Caki2 (cell line): ENCODE measurements at places on chromosomes 5 and 9. TPM values are rescaled to one million over a fixed set of nuclear protein-coding genes. Genes with fewer than 3 reads are reported as not detected.

DNA sequence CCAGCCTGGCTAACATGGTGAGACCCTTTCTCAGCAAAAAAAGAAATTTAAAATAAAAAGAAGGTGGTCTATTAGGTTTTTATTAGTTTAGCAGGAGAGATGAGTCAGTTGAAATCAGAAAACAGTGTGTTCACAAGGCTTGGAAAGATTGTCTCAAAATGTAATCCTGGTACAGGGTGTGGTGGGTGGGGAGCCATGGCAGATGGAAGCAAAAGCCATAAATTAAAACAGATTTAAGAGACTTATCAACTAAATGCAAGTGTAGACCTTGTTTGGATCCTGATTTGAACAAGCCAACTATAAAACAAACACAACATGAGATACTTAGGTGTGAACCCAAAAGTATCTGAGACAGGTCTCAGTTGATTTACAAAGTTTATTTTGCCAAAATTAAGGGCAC is 42.8 kb upstream of the KLF9 start:
- DNase-seq: no peak

DNA sequence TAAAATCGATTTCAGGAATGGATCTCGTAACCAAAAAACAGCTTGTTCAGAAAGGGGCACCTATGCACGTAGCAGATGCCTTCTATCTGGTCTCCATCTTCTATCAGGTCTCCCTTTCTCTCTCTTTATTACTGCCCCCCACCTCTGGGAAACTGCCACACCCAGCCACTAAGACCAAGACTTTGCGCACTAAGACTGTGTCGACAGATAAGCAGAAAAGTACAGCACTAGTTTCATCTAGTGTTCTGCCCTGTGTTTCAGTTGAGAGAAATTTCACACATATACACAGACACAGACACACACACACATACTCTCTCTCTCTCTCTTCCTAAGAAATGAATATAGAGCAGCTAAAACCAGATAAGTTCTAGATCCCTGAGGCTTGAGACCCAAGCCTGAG is 210.1 kb upstream of the MAP3K1 start:
- no peak for DNase-seq

DNA sequence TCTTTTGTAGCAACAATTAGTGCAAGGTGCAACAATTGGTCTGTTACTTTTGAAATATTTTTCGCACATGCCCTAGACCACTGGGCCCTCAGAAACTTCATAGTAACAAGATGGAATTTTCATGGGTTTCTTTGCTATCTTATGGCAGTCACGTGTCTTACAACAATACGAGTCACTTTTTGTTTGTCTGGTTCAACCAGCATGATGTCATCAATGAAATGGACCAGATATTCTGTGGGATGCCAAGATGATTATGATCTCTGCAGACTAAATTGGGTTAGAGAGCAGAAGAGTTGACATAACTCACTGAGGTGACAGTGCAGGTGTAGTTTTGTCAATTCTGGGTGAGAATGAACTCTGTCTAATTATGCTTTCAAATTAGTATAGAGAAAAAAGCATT is 239.6 kb upstream of the RIOK2 start:
- no peak for DNase-seq

GRCh38 chr5:65113771-65114170 is 345.0 kb downstream of the CWC27 start:
- DNase-seq: no peak

DNA sequence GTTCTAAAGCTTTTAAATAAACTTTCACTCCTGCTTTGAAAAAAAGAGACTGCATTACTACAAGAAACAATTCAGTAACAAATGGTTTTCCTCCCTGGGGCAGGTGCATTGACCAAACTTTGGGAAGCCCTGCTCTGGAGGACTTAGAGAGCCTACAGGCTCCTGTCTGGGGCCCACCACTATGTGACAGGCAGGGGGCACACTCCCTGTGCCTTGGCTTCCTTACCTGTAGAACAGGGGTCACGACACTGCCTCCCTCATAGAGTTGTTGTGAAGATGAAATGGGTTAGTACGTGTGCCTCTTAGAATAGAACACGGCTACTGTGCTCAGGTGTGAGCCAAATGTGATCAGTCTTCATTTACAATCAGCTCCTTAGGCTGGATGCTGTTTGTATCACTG is 130.1 kb downstream of the GPBP1 start:
- DNase-seq: no peak

- no peak for DNase-seq
Measured at GRCh38 chr5:173234129-173234790, 746 bp downstream of the NKX2-5 start.

GRCh38 chr9:68905129-68905528 is 108.8 kb downstream of the PRKACG start:
- DNase-seq: no peak

DNA sequence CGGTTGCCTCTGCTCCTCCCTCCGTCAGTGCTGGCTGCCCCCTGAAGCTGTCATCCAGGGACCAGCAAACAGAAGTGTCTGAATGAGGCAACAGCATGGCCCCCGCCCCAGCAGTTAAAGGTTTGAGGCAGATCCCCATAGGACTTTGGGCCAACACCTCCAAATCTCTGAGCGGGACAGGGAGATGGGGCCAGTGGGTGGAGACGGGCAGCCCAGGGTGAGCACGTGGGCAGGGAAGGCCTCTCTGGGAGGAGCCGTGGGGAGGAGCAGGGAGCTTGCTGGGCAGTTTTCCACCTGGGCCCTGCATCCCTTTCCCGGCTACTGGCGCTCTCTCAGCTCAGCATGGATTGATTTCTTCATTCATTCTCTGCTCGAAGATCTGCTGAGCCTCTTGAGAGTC is 39.1 kb upstream of the NOTCH1 start:
- no peak for DNase-seq

DNA sequence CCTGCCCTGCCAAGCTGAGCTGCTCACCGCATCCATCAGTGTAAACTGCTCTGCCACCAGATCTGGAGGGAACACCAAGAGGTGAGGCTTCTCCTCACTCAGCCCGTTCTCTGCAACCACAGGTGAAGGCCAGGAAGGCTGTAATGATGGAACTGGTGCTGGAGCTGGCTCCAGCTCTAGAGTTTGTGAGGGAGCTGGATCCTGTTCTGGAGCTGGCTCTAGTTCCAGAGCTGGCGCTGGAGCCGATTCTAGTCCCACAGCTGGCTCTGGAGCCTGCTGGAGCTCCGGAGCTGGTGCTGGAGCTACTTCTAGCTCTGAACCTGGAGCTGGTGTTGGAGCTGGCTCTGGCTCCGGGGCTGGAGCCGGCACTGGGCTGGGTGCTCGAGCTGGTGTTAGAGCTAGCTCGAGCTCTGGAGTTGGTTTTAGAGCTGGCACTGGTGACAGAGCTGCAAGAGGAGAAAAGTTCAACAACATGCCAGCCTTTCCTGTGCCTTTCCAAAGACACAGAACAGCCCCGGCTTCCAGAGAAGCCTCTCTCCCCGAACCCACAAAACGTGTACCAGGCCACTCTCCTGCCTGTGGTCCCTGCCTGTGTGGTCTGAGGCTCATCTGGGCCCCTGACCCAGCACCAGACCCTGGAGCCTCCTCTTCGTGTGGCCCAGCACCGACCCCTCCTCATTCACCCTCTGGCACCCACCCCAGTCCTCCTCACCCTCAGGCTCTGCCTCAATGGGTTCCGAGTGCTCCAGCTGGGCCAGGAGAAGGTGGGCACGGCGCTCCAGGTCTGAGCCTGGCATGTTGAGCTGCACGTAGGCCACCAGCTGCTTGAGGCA is 12.9 kb downstream of the RALGDS start:
- no peak for DNase-seq

DNA sequence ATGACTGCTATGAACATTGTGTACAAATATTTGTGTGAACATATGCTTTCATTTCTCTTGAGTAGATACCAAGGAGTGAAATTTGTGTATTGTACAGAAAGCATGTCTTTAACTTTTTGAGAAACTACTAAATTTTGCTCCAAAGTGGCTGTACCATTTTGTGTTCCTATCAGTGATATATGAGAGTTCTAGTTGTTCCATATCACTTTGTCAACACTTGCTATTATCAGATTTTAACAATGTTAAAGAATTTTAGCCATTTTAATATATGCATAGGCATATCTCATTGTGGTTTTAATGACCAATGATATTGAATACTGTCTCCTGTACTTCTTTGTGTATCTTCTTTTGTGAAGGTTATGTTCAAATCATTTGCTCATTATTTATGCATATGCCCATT is 142.9 kb upstream of the NR3C1 start:
- no peak for DNase-seq

DNA sequence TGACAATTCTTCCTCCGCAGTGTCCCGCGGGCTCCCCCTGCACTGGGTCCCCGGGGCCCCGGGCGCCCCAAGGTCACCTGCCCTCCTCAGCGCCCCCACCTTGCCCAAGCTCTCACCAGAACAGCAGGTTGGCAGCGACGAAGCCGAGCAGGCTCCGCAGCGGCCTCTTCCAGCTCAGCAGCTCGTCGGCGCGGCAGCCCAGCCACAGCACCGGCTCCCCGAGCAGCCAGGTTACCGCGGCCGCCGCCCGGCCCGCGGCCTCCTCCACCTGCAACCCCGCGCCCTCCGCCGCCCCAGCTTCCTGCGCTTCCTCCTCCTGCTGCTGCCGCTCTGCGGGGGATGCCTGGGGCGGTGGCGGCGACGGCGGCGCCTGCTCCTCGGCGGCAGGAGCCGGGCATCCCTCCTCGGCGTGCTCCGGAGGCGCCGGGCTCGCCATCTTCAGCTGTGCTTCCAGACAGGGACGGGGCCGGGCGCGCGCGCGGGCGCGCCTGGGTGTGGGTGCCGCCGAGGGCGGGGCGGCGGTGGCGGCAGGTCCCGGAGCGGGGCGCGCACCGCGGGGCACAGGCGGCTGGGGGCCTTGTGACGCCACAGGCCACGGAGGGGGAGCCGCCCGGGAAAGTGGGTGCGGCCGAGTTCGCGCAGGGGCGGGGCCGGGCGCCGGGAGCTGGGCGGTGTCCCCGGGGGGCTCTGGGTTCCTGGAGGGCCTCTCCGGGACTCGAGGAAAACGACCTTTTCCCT is at the start of gene RETREG1:
TSS of gene RETREG1 (minus strand) at position 462 of the 738 bp plus-strand sequence. CDS start at position 436, 26 bp downstream.
- peak; percentile 26 for DNase-seq

GRCh38 chr5:126680191-126680817 is 79.6 kb downstream of the PHAX start:
- DNase-seq: peak; percentile 7

- DNase-seq: no peak
Measured at GRCh38 chr5:117191251-117191650, 616.6 kb upstream of the SEMA6A start.

GRCh38 chr9:2809692-2810419 is 34.0 kb downstream of the PUM3 start:
- DNase-seq: peak; percentile 76

DNA sequence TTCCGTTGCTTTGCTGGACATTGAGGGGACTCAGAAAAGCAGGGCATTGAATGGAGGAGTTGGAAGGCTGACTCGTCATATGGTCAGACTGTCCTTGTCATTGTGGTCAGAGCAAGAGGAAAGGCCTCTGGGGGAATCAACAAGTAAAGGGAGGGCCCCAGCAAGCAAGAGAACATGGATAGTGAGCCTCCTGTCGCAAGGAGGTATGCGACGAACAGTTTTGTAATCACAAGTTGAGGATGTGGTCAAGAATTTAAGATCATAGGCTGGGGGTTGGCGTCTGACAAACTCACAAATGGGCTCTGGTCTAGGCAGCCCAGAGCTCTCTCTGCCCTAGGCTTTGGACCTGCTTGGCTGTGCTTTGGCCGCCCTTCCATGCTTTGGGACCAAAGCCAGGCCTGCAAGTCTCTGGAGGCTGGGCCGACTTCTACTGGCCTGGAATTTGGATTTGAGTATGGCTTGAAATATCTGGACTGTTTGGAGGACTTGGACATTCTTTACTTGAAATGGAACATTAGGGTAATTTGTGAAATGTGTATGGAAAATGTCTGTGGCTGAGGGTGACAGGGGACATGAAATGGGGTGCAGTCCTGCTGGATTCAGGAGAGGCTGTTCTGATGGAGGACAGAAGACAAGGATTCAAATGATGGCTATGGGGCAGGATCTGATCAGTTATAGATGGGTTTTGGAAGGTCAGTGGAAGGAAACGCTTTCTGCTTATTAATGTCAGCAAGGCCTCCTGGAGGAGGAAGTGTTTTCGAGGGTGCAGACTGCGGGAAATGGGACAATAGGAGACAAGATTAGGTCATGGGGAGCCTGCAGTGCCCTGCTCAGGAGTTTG is 19.2 kb upstream of the NDST1 start:
- DNase-seq: peak; percentile 32

- DNase-seq: no peak
Measured at GRCh38 chr5:116256717-116257116, 171.9 kb downstream of the COMMD10 start.

- DNase-seq: no peak
Measured at GRCh38 chr9:113535756-113536155, 72.2 kb downstream of the RGS3 start.

GRCh38 chr5:130066644-130067043 is 162.4 kb downstream of the CHSY3 start:
- no peak for DNase-seq

- peak; percentile 9 for DNase-seq
Measured at GRCh38 chr9:29212397-29213387, 1639.4 kb upstream of the C9orf72 start.

DNA sequence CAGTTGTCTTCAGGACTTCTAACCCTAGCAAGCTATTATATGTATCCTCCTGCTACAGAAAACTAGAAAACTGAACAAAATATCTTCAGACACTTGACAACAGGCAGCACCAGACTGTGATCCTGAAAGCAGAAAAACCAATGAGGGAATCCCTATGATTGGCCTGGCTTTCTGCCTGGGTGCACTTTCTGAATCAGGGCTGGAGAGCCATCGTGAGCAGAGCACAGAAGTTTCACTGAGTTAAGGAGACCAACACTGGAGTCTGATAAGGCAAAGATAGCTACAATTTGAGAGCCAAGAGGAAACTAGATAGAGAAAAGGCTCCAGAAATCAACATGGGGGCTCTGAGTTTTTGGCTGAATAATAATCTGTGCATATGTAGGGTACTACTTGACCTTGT is 106.5 kb downstream of the FANCC start:
- no peak for DNase-seq

- peak; percentile 4 for DNase-seq
Measured at GRCh38 chr9:127449332-127449966, 1.8 kb downstream of the RPL12 start.

- no peak for DNase-seq
Measured at GRCh38 chr9:99823681-99824377, 2.1 kb downstream of the NR4A3 start.

Gene CNOT6
- total RNA-seq: 5.7 and 7.6 TPM in 2 replicates

Gene C5orf52
- not detected in 2 replicates for total RNA-seq

Gene WNK2
- 0.14 TPM in 1 of 2 replicates, not detected in the other for total RNA-seq

Gene GLT6D1
- total RNA-seq: not detected in 2 replicates

Gene MARCHF11
- total RNA-seq: not detected in 2 replicates

Gene RBM22
- 21.7 and 23.7 TPM in 2 replicates for total RNA-seq

Gene GPX8
- total RNA-seq: 29.6 and 49.3 TPM in 2 replicates

Gene IRX2
- not detected in 2 replicates for total RNA-seq

Gene CTXN3
- not detected in 2 replicates for total RNA-seq

Gene KLF4
- 3.5 and 8.0 TPM in 2 replicates for total RNA-seq

Gene ELAVL2
- 0.35 and 0.74 TPM in 2 replicates for total RNA-seq
